ENCODE measurements at places on chromosomes 11 and 22.

DNA sequence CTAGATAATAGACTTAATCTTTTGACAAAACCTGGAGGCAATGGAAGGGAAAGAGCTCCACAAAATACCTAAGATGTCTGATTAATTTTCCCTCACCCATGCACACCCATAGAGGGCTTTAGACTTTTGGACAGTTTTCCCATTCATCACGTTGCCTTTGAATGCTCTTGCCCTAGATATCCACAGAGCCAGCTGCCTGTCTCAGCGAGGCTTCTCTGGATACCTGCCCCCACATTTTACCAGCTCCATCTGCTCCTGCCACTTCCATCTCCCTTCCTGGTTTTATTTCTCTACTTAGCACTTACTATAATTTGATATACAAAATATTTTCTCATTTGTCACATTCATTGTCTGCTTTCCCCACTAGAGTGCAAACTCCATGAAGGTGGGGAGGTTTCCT lies 136.8 kb downstream of the FDX1 start:
- no peak for DNase-seq

GRCh38 chr11:47593934-47594855 lies at the start of gene C1QTNF4:
Gene C1QTNF4 (minus strand): TSS chr11:47594411. CDS start chr11:47590810, 3,601 bp downstream.
- no peak for DNase-seq

GRCh38 chr11:70703141-70704064 lies 305.1 kb downstream of the CTTN start:
- peak; percentile 43 for DNase-seq

- DNase-seq: no peak
Observed at GRCh38 chr22:27493796-27494195, 307.8 kb downstream of the MN1 start.

GRCh38 chr11:58275002-58275401 lies 6.9 kb upstream of the OR10W1 start:
- no peak for DNase-seq

- DNase-seq: no peak
Observed at GRCh38 chr11:88631497-88631896, 294.0 kb upstream of the CTSC start.

GRCh38 chr11:74116719-74117118 lies 54.1 kb downstream of the C2CD3 start:
- DNase-seq: no peak

DNA sequence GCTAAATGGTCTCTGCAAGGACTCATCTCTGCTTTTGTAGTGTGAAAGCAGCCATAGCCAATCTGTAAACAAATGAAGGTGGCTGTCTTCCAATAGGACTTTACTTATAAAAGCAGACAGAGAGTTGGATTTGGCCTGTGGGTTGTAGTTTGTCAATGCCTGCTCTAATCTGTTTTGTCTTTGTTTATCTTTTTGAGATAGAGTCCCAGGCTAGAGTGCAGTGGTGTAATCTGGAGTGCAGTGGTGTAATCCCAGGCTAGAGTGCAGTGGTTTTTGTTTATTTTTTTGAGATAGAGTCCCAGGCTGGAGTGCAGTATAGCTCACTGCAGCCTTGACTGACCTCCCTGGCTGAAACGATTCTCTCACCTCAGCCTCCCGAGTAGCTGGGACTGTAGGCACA lies 8.6 kb downstream of the PPP6R3 start:
- no peak for DNase-seq

DNA sequence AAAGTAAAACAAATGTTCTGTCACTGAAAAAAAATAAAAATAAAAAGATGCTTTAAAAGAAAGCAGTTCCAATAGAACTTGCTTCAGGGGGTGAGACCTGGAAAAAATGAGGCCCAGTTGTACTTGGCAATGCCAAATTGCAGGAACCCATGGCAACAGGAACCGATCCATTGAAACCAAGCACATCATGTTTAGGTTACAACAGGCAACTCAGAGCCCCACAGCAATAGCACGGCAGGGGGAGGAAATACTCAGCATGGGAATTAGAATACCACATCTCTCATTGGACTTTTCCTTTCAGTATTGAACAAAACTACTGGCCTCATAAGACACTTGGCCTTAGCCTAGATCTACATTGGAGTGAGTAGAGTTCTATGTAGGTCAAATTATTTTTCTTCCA lies 84.3 kb downstream of the MSANTD4 start:
- no peak for DNase-seq

DNA sequence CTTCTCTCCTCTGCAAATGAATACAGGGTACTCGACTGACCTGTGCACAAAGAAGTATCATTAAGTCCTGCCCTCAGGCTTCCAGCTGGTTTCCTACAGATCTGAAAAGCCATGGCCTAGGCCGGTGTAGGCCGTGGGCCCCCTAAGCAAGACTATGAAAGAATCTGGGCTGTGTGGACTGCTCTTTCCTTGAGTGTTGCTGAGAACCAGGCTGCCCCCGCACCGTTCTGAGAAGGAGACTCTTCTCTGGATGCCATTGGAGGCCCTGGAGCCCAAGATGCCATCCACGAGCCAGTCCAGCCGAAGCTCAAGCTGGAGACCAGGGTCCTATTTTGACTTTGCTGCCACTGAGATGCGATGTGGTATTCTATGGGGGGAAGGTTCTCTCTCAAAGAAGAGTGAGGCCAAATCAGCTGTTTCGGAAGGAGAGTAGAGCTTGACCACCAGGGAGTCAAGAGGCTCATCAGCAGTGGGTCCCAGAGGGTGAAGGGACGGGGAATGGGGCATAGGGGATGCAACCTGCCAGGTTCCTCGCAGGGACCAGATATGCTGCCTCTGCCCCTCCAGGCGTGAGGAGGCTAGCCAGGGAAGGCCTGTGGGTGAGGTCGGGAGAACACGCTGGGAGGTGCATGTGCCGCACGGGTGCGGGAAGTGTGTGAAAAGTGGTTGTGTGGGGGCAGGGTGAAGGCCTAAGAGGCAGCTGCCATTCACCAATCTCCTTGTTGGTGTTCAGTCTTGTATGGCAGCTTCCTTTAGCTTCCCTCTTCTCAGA lies 96.4 kb upstream of the B3GAT1 start:
- DNase-seq: no peak

DNA sequence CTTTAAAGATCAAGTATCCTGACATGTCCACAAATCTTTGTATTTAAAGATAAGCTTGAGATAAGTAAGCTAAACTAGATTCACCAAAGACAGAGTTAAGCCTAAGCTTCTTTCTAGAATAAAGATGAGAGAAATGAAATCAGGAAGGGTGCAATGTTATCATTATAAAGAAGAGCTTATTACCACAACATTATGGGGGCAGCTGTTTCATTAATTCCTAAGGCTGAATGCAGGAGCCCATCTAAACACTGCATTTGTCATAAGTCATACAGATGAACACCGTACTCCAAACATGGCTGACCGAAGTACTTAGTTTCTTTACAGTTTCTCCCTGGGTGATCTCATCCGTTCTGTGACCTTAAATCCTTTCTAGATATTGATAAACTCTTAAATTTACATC lies 16.3 kb downstream of the FDX1 start:
- no peak for DNase-seq

DNA sequence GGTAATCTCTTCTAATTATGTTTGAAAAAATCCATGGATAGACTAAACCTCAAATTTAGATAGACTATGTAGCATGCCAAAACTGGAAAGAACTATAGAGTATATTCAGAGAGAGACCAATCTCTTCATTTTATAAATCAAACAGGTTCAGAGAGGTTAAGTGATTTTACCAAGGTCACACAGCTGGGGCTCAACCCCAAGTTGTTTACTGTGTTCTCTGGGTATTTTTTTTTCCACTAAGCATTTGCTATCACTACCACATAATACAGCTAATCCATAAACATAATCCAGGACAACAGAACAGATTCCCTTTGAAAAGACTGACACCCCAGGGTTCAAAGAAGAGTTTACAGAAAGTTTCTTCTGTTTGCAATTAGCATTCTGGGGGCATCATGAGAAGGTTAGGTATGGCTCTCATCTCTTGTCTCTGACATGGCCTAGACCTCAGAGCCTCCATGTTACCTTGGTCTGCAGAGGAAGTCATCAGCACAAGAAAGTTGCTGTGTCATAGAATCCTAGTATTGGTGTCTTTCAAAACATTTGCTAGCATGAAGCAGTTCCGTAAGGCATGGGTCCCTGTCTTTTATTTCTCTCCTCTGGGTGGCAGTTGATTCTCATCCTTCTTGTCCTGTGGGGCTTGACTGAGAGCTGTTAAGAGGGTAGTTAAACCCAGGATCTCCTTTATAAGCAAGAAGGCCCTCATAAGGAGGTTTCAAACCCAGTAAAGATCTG lies 94.5 kb upstream of the HSD17B12 start:
- no peak for DNase-seq

DNA sequence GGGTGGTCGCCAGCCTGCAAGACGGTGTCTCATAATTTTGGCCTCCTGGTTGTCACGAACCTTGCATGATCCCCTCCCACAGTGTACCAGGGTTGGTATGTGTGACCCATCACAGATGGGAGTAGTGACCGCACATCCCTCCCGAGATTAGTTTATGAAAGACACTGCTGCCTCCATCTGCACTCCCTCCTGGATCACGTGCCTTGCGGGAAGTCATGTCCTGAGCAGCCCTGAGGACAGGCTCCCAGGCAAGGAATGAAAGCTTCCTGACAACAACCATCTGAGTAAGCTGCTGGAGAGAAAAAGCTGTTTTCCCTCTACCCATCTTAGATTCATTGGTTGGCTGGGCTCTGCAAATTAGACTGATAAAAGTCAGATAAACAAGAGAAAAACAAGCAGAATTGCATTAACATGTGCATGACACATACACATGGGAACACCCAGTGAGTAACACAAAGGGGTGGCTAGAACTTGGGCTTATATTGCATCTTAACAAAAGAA lies 14.4 kb upstream of the PAMR1 start:
- no peak for DNase-seq

DNA sequence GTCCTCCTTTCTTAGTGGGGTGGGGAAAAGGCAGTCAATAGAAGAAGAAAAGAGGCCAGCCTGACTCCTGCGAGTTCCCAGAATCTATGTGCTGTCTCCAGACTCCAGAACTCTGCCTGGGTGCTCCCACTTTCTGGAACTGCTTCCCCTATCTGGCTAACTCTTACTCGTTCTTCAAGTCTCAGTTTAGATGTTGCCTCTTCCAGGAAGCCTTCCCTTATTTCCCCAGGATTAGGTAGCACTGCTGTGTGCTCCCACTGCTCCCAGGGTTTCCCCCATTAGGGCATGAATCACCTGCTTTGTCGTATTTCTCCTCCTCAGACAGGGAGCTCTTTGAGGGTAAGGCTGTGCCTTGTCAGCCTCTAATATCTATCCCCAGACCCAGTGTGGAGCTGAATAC lies 17.5 kb upstream of the SYT7 start:
- no peak for DNase-seq

DNA sequence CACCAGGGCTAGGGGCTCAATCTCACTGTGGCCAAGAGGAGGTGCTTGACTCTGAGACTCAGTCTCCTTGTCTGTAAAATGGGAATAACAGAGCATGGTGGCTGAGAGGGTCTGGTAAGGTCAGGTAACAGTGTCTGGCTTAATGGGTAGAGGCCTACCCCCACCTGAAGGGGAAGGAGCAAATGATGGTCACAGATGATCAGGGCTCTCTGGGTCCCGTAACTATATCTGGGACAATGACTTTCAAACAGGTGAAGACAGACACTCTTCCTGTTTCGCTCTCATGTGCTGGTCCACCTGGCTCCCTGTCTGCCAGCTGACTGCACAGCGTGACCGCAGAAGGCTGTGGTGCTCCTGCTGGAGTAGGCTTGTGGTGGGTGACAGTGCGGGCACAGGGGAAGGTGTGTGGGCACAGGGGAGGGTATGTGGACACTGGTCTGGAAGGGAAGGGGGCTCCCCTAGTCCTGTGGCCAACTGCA lies 4.0 kb downstream of the A4GALT start:
- DNase-seq: no peak

DNA sequence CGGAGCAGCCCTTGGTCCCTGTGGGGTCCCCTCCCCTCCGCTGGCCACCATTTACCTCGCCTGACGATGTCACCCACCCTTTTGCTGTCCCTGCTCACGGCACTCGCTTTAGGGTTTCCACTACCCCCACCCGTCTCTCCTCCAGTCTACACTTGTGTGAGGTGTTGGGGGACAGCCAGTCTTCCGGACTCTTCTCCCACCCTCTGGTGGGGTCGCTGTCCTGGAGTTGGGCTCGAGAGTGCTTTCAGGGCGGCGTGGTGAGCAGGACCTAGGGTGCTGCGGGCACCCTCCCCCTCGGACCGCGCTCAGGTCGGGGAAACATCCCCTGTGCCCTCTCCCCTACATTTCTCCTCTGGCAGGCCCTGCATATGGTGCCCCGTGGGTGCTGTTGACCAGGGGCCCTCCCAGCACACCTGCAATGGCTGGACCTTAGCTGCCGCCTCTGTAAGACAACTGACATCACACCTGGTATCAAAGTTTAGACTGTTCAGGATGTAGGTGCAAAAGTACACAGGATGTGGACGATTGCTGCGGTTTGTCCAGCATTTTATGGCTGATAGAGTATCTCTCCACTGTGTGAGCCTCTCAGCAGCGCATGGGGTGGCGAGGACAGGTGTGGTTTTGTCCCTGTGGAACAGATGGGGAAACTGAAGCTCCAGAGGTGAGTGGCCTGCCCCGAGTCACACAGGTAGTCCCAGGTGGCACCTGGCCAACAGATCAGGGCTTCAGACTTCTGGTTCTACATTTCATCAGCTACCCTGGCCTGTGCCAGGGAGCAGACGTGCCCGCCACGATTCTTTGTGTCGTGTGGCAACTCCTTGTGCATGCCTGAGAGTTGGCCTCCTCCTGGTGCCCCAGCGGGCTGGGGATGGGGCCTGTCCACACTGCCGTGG lies 1.2 kb downstream of the GRK2 start:
- no peak for DNase-seq

DNA sequence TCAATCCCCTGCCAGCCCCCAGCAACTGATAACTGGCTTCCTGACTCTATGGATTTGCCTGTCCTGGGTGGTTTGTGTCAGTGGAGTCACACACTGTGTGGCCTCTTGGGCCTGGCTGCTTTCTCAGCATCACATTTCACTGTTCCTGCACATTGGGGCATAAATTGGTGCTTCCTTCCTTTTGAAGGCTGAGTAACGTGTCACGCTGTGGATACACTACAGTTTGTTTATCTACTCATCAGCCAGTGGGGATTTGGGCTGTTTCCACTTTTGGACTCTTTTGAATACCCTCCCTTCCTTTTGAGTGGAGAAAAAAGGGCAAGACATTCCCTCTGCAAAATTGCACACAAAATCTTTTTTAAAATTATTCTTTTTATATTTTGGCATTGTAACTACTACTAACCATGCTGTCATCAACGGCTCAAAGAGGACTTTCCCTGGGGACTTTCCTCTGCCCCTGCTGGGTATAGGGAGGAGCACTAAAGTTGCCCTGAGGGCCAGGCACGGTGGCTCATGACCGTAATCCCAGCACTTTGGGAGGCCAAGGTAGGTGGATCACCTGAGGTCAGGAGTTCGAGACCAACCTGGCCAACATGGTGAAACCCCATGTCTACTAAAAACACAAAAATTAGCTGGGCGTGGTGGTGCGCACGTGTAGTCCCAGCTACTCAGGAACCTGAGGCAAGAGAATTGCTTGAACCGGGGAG lies 7.8 kb upstream of the CELSR1 start:
- no peak for DNase-seq

- DNase-seq: no peak
Observed at GRCh38 chr11:93694557-93694956, 33.1 kb downstream of the CEP295 start.

DNA sequence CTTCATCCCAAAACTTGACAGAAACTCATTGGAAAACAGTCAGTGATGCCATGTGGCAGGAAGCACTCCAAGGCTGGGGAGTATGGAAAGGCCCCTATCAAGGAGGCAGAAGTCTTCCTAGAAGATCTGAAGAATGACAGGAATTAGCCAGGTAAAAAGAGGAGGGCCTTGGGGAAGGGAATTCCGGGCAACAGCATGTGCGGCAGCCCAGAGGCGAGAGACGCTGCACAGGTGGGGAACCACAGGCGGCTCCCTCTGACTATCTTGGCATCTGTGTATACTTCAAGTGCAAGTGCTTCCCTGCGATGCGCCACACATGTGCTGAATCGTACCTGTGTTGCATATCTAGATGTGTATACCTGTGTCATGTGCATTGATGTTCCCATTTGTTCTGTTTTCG lies 12.7 kb downstream of the PDE2A start:
- no peak for DNase-seq
